ENCODE measurements at places on chromosomes 6 and 20. TPM values are rescaled to one million over a fixed set of nuclear protein-coding genes. Genes with fewer than 3 reads are reported as not detected.
A peak's percentile ranks its signal among the peaks of the same experiment; 100 is the strongest.

DNA sequence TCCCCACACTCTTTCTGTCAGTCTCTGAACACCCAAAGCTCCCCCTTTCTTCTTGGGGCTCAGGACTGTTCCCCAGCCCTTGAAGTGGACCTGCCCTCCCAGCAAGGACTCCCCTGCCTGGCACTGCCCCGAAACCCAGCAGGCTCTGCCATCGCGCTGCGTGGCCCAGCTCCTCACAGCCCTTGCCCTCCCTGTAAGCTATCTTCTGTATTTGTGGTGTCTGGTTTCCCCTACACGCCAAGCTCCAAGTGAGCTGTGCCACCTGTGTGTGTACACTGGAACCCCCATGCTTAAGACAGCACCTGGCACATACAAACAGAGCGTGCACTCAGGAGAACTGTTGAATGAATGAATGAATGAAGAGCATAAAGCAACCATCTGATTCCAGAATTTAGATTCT is 57.7 kb downstream of the TMEM242 start:
- DNase-seq = peak; percentile 32

DNA sequence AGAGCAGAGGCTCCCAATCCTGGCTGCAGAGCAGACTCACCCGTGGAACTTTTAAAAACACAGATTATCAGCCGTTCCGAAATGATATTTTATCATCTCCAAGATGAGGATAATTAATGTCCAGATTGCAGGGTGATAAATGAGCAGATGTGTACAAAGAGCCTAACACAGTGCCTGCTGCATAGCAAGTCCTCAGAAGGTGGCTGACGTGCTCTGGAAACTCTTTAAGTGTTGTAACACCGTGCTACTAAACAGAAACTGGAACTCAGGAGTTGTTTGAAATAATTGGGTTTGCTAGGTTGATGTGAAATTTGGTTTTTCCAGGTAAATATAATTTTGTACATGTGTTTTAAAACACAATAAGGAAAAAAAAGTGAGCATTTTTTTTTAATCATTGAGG is 118.0 kb downstream of the ARMC2 start:
- DNase-seq = no peak

DNA sequence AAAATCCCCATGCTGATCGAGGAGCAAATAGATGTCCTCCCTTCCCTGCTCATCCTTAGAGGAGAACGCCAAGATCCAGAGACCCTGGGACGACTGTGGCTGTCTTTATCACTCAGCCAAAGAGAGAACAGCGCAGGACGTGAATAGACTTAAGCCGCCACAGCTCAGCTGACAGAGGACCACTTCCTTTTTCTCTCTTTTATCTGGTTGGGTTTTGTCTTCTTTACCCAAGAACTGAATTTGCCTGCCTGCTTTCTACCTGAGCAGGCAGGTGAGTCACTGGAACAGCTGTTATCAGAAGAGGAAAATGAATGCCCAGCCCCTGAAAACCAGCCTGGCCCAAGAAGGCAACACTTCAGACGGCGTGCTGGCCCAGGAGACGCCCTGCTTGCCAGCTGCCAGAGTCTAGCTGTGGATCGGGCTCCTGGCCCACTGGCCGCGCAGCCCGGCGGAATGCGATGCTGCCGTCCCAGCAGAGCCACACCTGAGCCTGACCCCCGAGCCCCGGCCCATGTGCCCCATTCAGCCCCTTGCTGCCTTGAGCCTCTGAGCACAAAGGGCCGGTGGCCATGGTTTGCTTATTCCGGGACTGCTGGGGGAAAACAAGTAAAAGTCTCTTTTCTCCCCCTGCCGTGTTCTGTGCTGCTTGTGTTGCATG is 82.1 kb downstream of the TCP11 start:
- DNase-seq = peak; percentile 63

- no peak for DNase-seq
These were observed 134.7 kb upstream of the RSPO3 start for GRCh38 chr6:126983779-126984178.

SLC22A3 gene
- 2.2 TPM for total RNA-seq

DEFB132 gene
- not detected for total RNA-seq

CNBD2 gene
- total RNA-seq = 3.7 TPM

CLPSL2 gene
- not detected for total RNA-seq

- DNase-seq = no peak
These were observed 31.2 kb downstream of the SNAI1 start for GRCh38 chr20:50013976-50014375.

DNA sequence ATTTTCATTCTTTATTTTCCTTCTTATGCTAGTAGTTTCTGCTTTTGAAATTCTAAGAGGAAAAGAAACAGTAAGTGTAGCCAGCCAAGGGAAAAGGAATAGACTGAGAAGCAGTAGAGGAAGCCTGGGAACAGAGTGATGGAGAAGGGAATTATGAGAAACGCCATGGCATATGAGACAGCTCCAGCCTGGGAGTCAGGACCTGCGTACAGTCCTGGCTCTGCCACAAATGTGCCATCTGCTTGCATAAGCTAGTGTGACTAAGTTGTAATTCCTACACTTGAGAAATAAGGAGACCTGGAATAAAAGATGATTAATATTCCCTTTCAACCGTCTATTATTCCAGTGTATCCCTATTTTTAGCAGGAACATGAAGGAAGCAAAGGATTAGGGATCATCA is 47.5 kb downstream of the OSTM1 start:
- DNase-seq = no peak

DNA sequence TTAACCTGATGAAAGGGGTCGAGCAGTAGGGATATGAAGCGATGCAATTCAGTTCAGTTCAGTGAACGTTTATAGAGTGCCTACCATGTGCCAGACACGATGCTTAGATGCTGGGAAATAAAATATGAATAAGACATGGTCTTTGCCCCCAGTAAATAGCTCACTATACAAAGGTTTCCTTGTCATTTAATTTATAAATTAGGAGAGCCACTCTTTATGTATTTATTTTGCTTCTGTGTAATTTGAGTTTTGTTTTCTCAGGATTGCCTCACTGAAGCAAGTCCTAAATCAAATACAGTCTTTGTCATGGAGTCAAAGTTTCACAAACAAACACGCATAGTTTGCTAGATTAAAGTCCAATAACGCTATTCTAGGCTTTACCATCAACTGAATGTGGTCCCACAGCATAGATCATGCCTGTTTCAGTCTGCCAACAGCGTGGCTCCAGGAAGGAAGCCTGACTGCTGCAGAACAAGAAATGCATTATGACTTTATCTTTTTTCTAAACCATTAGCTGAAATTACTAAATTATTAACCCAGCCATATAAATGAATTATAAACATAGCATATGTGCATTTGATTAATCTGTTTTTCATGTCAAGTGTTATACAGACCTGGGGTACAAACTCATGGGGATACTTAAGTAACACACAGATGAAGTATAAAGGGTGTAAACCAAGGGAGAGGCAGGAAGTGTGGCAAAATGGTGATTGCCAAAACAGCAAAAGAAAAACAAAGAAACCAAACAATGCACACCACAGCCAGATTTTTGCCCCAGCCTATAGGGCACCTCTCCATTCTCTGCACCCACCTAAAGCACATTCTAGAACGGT is 29.8 kb upstream of the CCN2 start:
- no peak for DNase-seq

GRCh38 chr20:32455171-32455900 is 97.2 kb downstream of the ASXL1 start:
- DNase-seq = no peak

TLDC2 gene
- total RNA-seq = not detected

STX11 gene
- total RNA-seq = 76.0 TPM

GRCh38 chr6:45728674-45729073 is 287.0 kb downstream of the CLIC5 start:
- no peak for DNase-seq

DNA sequence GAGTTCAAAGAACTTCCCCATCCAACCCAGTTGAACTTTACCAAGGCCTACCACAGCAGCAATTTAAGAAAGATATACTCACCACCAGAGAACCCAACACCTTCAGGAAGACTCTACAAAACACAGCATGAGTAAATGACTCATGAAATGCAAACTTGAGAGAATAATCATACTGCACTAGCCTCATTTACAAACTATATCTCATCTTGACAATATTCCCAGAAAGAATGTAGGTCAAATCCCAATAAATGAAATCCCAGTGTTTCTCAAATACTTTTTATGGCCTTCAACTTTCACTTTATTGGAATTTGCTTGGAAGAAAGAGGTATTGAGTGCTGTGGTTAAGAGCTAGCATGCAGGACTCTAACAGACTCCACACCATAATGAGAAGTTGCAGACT is 60.0 kb downstream of the FYN start:
- no peak for DNase-seq

DNA sequence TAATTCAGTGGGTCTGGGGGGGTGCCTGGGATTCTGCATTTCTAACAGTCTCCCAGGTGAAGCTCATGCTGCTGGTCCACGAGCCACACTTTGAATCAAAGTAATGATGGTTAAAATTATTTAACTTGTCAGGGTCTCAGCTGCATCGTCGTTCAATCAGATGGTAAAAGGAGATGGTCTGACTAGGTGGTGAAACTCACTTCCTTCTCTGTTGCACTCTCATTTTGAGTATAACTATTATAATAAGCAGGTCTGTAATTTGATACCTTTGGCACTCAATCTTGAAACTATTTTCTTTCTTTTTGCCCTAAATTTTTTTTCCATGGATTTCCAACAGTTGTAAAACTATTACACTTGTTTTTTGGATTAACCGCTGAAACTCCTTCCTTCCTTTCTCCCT is 292.5 kb downstream of the FARS2 start:
- no peak for DNase-seq

- DNase-seq = no peak
These were observed 11.6 kb upstream of the ELOVL5 start for GRCh38 chr6:53360093-53360912.

- no peak for DNase-seq
These were observed 120.5 kb downstream of the SULF2 start for GRCh38 chr20:47664744-47665143.

DNA sequence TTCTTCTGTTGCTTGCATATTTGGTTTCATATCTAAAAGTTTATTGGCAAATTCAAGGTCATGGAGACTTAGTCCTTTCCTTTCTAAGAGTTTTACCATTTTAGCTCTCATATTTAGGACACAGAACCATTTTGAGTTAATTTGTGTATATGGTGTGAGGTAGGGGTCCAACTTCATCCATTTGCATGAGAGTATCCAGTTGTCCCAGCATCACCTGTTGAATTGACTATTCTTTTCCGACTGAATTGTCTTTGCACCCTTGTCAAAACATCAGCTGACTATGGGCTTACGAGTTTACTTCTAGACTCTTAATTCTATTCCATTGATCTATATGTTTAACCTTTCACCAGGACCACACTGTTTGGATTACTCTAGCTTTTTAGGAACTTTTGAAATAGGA is 157.5 kb downstream of the RALGAPA2 start:
- no peak for DNase-seq

CALHM4 gene
- not detected for total RNA-seq

DNA sequence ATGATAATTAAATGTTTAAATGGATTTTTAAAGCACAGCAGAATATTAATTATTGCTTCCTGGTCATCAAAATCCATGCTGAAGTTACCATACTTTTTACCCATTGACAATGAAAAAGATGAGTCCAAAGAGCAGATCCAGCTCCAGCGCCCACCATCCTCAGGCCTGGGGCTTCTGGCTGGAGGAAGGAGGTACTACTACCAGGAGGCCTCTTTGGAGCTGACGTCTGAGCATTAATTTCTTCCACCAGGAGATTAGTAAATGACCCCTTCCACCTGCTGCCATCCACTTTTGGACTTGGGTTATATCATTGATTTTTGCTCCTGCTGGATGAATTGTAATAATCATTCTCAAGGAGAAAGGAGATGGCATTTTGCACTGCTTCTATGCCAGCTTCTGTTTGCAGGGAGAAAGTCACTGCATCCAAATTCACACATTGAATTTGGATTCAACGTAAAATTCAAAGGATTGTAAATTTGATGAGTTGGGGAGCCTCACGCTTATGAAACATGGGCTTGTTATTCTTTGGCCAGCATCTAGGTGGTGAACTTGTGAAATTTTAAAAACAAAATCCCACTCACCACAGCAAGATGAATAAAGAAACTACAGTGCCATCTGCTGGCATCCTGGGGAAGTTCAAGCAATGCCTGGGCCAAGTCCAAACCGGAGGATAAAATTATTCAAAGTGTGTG is 121.8 kb downstream of the SASH1 start:
- no peak for DNase-seq

GRCh38 chr20:23023621-23024177 is 11.4 kb upstream of the SSTR4 start:
- no peak for DNase-seq

TRIM15 gene
- not detected for total RNA-seq

GRCh38 chr6:142570221-142570671 is 268.4 kb downstream of the ADGRG6 start:
- no peak for DNase-seq

- DNase-seq = no peak
These were observed 24.7 kb downstream of the TTLL9 start for GRCh38 chr20:31894980-31895675.

DNA sequence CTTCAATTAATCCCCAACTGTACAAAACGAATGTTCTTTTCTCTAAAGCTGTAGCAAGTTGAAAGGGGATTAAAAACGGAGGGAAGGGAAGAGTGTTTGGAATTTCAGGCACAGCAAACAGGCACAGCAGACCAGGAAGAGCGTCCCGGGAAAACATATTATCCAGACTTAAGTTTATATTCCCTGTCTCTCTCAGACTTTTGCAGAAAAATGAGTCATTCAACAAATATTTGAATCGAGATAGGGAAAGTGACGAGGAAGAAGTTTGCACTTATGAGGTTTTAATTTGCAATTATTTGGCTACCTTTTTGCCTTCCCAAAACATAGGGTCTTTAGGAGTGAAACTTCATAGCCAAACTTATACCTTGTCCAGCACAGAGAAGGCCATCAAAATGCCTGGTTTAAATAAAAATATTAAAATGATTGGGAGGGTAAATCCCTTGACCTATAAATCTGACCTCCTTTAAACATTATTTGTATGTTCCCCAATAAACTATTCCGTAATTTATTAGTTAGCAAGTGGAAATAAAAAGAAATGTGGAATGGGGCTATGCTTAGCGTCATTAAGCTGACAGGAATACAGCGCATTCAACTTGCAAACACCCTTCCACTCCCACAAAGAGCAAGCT is 16.0 kb downstream of the HFE start:
- DNase-seq = no peak

PRDM13 gene
- total RNA-seq = not detected

DNA sequence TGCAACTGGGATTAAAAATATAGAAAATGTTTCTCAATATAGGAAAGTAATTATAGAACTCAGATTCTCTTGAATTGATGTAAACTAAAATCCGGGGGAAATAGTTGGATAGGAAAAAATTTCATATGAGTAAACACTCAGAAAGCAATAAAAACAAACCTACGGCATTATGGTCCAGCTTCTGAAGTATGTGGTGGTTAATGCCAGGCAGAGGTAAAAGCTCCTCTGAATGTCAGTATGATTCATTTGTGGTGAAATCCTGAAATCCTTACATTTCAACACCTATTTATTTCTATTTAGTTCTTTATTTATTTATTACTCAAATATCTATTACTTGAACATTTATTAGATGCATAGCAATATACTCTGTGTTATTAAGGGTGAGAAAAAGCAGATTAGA is 145.1 kb downstream of the RIMS1 start:
- no peak for DNase-seq

DNA sequence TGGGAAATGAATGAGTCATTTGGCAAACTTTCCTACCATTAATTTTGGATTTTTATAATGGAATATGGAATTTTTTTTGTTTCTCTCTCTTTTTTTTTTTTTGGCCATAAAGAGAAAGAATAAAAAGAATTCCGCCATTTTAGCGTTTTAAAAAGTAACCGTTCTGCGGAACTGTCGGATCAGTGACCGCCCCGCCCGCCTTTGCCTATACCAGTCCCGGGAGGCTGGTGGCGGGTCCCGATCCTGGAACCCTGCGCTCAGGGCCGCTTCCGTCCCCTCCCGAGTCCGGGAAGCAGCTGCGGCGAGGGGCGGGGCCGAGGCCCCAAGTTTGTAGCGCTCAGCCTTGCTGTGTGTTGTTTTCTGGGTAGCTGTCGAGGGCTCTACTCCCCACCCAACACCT is 609 bp downstream of the L3MBTL1 start:
- peak; percentile 79 for DNase-seq

Measured in spleen (tissue), 13 donors.